ENCODE measurements at places on chromosomes 7 and 10. TPM values are rescaled to one million over a fixed set of nuclear protein-coding genes. Genes with fewer than 3 reads are reported as not detected.

DNA sequence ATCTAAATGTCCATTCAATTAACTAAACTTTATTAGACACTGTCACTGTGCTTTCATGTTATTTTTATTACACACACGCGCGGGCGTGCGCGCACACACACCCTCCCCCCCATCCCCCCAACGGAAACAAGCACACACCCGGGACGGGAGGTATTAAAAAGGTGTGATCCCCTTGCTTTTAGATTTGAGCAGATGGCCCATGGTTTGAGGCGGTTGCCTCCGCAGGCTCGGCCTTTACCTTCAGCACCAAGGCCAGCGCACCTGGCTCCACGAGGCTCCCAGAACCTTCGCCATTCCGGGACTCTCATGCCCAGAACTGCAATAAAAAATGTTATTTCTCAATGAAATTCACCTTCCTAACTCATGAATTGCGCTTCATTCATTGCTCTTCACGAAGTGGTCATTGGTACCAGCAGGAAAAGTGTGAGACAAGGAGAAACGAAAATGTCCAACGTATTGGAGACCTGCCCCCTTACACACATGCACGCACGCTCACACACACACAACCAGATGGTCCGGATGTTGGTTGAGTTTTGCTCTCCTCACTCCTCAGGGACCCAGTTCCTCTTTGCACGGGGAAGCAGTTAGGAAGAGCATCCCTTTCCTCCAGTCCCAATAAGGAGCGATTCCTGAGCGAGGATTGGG lies 20.8 kb upstream of the PTF1A start:
- DNase-seq, result peak; percentile 55

GRCh38 chr10:23439452-23439960 lies 631 bp downstream of the OTUD1 start:
- no peak for DNase-seq

GRCh38 chr10:118953598-118954393 lies 75.7 kb upstream of the NANOS1 start:
- no peak for DNase-seq

Gene CPA4
- total RNA-seq, result not detected

Gene TEX47
- not detected for total RNA-seq

Gene BTBD16
- total RNA-seq, result not detected
